Endothelial cell of umbilical vein (primary cell): ENCODE measurements at places on chromosomes 1 and 21.

- no peak overlapping the region for H3K4me3 ChIP-seq
- no peaks in the 10 kb centered on the region for H3K27me3 ChIP-seq
- no peaks in the 10 kb centered on the region for H3K4me1 ChIP-seq
- H3K36me3 ChIP-seq: no peaks in the 10 kb centered on the region
Measured at GRCh38 chr1:21184276-21184675, 7.6 kb upstream of the EIF4G3 start.

GRCh38 chr1:34842073-34842472, 17.5 kb downstream of the SMIM12 start:
- no peak overlapping the region for H3K27ac ChIP-seq
- no peaks in the 10 kb centered on the region for H3K27me3 ChIP-seq
- H3K4me3 ChIP-seq: no peak overlapping the region
- no peak for DNase-seq
- peaks cover 30% of the 10 kb centered on the region for H3K4me1 ChIP-seq

GRCh38 chr1:65378247-65378946, 42.1 kb upstream of the LEPR start:
- H3K4me1 ChIP-seq: no peaks in the 10 kb centered on the region
- no peak overlapping the region for H3K4me3 ChIP-seq
- no peaks in the 10 kb centered on the region for H3K36me3 ChIP-seq

DNA sequence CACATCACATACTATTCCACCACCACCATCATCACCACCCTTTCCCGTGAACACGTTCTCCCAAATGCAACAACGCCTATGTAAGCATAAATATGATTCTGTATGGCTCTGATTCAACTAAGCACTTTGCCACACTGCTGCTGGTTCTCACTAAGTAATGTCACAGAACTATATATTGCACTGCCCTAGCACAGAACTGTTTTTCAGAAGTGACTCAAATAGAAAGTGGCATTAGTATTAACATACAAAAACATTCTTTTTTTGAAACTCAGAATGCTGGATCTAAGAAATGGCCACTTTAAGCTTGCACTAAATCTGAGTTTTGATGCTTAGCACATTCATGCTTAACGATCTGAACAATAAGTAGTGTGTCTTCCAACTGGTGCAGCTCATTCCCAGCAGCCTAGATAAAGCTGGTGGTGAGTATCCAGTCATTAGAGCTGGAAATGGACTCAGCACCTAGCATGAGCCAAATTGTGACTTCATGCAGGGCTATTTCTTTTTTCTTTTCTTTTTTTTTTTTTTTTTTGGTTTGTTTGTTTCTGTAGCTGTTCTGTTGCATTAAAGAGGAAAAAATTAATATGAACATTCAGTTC, 46.2 kb upstream of the ZC3H11B start:
- H3K4me3 ChIP-seq: no peak overlapping the region
- H3K27me3 ChIP-seq: no peaks in the 10 kb centered on the region
- no peaks in the 10 kb centered on the region for H3K36me3 ChIP-seq
- no peak overlapping the region for H3K27ac ChIP-seq
- no peak for DNase-seq

GRCh38 chr1:76027341-76027740, 47.2 kb upstream of the ST6GALNAC3 start:
- H3K36me3 ChIP-seq: no peaks in the 10 kb centered on the region
- H3K27ac ChIP-seq: no peak overlapping the region
- H3K4me3 ChIP-seq: no peak overlapping the region
- no peaks in the 10 kb centered on the region for H3K4me1 ChIP-seq
- H3K27me3 ChIP-seq: no peaks in the 10 kb centered on the region
